ENCODE measurements at places on chromosomes 3 and 15.

DNA sequence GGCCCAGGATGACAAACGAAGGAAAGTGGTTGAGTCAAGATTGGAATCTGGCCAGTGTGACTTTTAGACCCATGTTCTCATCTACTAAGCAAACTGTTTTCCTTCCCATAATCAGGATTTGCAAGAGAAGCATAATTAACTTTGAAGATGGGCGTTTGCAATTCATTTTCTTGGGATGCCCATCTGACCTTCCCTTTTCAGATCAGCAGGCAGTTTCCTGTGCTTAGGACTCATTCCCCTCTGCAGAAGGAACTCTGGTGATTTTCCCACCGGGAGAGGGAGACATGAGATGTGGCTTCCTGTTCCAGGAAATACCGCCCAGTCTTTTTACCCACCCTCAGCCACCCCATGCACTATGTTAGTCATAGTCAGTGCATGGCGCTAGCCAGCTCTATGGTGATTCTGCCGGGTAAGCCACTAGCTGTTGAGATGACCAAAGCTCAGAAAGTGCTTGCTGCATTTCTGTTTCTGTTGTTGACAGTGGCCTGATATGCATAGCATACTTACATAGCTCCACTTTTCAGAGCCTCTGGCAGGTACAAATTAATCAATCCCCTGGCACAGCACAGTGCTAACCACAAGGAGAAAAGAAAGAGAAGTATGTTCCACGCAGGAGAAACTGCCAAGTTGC lies 129.4 kb downstream of the VGLL4 start:
- DNase-seq, result no peak

GRCh38 chr3:55701997-55702396 lies 214.9 kb upstream of the WNT5A start:
- DNase-seq, result no peak

DNA sequence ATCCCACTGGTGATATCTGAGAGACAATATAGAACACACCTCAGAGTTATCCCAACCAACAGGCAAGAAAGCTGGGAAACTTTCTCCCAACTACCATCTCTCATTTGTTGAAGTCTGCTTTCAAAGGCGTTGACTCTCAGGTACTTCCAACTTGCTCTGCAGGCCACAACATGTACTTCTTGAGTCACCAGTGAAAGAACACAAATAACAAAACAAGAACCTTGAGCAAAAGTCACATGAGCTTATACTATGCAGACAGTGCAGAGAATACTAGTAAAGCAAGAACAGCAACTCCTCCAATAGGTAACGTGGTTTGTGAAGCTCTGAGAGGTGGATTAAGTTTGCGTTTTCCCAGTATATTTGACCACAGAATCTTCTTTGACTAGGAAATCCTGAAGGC lies 20.6 kb downstream of the SNTN start:
- DNase-seq, result no peak

- DNase-seq, result no peak
Measured at GRCh38 chr15:28023933-28024888, 74.9 kb downstream of the OCA2 start.

DNA sequence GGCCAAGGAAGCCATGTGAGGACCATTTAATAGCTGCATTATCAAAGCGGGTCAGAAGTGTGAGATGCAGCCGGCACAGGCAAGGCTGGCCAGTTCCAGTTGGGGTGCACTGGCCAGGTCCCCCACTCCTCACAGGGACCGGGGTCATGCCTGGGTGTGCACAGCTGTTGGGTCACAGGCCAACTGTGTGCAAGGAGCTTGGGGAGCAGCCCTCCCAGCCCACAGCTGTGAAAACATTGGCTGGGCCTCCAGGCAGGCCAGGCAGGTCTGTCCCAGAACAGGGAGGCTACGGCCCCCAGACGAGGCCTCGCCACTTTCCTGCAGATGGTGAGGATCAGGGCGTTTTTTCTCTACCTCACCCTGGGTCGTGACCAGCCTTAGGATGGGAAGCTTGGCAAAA lies 521.0 kb downstream of the NTRK3 start:
- DNase-seq, result no peak

GRCh38 chr3:186453531-186453930 lies 90.6 kb downstream of the CRYGS start:
- DNase-seq, result no peak

DNA sequence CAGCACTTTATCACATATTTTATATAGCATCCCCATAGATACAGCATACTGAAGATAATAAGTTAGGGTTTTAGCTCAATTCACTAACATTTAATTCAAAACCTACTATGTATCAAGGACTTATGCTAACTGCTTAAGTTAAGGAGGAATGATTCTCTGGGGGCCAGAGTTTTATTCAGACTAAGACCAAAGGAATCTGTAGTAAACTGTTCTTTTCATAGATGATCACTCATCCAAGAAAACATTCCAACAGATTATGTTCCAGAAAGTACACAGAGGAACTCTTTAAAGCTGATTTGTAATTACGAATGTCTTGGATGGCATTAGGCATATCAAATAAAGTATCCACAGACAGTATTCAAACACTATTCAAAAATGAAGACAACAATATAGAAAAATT lies 226.4 kb downstream of the SCAPER start:
- no peak for DNase-seq

DNA sequence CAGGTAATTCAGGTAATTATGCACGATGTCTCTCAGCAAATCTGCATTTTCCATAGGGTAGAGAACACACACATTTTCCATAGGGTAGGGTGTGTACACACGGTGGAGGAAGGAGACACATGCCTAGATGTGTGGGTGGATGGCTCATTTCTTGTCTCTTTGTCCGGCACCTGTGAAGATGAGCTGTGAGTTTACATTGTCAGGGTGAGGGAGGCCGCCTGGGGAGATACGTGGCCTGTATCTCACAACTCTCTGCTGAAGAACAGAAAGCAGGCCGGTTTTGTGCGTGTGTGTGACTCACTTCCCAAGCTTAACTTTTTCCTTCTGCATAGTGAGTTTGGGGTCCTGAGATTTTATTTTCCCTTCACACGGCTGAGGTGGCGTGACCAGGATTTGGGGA lies 60.3 kb downstream of the SLC6A6 start:
- DNase-seq, result peak; percentile 27

DNA sequence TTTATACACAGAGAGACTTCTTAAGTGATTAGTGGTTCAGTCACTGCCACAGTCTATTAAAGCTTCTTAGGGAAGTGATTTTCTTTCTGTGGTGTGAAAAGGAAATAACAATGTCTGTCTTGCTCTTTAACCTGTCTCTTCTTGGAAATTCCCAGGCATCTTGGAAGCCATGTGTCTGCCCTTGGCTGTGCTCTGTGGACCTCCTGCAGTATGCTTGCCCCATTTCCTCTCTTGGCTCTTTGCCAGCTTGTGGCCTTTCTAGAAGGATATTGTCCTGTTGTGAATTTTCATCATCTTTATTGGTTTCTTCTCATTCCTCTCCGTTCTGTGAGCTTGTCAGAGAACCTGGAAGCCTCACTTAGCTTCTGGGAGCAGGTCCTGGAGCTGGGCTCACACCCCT lies 338.4 kb upstream of the C2CD4B start:
- no peak for DNase-seq

- DNase-seq, result no peak
Measured at GRCh38 chr3:123161167-123161566, 40.6 kb upstream of the SEC22A start.

DNA sequence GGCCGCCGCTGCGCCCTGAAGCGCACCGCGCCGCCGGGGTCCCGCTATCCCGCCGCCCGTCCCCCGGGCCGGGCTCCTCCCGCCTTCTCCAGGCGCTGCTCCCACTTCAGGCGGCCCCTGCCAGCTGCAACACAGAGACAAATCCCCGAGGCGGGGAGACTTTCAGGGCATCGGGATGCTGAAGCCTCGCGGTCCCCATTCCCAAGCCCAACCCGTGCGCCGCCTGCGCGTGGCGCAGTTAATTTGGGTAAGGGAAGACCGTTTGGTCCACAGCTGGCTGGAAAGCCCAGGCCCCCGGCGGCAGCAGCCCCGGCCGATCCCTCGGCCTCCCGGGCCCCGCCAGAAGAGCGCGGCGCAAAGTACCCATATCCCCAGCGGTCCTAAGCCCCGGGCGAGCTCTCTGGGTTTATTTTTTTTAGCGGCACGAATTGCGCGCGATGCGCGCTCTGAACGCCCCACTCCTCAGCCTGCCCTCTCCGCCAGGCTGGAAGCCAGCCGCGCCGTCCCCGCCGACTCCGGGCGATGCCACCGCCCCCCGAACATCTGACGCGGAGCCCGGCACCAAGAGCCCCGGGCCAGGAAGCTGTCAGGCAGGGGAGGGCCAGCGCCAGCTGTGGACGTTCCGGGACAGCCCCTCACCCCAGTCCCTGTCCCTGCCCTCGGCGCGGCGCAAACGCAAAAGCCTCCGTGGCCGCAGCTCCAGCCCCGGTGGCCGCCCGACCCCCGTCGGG lies 517 bp downstream of the FBN1 start:
- peak; percentile 18 for DNase-seq

DNA sequence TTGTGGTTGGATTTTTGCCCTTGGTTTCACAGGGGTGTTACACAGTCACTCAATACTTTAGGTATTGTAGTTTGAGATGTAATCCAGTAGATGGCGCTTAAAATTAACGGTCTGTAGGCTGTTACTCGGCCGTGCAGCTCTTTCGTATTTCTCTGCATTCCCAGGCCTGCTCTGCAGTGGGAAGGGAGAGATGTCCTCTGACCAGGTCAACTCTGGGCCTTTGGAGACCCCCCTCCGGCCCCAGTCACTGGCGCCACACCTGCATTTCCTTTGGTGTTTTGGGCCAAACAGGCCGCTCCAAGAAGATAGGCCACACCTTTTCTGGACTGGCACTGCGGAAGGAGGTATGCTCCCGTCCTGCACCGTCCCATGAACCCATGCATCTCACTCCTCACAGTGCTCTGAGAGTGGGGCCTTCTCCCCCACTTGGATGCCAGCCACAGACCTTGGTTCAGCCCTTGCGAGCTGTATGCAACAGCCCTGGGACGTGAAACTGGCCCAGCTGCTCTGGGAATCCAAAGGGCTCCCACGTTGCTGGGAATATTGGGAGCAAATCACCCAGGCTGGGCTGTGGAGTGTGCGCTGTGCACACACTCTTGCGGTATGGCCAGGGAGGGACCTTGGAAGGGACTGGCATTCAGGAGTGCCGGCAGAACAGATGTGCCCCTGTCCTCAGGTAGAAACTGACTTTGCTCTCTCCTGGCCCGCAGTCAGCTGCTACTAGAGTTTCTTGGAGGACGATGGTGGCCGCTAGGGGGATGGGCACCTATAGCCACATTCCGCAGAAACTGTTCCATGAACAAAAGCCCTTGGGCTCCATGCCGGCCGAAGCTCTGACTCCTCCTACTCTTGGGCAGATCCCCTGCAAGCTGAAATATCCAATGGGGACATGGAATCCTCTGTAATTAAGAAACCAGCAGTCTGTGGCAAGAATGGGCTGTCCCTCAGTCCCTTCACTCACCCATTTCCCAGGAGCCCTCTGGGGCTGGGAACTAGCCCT lies 410.5 kb upstream of the CADM2 start:
- no peak for DNase-seq

GRCh38 chr3:8741581-8742261 lies 8.1 kb downstream of the CAV3 start:
- no peak for DNase-seq

DNA sequence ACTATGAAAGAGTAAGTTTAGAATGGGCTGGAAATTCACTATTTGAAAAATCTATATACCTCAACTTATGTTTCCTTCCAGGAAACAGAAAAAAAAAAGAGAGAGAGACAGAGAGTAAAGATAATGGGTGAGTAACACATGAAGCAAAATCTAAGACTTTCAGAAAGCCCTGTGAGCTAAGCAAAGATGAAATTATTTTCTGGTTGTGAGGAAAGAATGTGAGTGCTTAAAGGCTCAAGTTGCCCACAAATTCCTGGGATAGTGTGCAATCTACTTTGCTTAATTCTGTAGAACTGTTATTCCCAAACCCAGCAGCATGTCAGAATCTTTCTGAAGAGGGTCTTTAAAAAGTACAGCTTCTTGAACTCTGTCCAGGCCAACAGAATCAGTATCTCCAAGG lies 337.7 kb upstream of the AGTR1 start:
- no peak for DNase-seq

- no peak for DNase-seq
Measured at GRCh38 chr3:152196782-152197181, 71.9 kb upstream of the MBNL1 start.

GRCh38 chr3:156017352-156018030 lies 102.9 kb upstream of the KCNAB1 start:
- DNase-seq, result no peak

DNA sequence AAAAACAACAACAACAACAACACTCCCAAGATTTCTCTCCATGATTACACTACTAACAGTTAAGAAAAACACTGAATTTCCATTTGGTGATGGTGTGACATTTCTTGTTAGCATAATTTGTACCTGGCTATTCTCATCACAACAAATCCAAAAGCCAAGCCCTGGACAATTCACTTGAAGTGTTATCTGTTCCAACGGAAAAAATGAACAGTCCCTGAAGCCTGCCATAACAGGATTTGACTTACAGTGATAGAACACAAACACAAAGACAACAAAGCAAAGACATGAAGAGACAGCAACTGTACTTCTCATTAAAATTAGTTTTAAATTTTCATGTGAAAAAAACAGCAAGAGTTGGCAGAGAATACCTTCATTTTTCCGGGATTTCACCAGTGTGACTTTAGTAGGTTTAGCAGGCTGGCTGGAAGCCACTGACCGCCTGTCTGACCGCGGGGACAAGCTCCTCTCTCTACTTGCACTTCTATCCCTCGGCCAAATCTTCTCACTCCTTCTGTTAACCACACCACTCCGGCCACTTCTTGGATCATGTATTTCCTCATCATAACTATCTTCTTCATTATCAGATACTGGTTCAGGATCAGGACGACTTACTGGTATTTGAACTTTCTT lies 56.3 kb downstream of the TJP1 start:
- no peak for DNase-seq

GRCh38 chr3:123287962-123288302 lies 86.2 kb downstream of the SEC22A start:
- no peak for DNase-seq

DNA sequence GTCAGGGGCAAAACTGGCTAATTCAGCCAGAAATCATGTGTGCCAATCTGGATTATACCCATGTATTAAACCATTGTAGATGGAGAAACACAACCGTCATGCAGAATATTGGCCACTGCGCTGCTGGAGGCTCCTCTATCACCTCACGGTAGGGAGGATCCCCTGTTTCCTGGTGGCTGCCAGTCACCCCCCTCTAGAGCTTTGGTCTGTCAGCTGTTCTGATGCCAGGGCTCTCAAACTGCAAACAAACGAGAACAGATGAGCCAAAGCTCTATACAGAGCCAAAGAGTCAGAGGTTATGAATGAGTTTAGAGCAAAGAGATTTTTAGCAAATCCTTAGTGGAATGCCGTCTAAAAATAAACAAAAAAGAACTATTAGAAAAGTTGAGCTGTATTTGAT lies 62.5 kb downstream of the IL20RB start:
- DNase-seq, result no peak
